ENCODE measurements at places on chromosomes 4 and X. TPM values are rescaled to one million over a fixed set of nuclear protein-coding genes. Genes with fewer than 3 reads are reported as not detected.
A peak's percentile ranks its signal among the peaks of the same experiment; 100 is the strongest.

The F11 gene
- total RNA-seq, result not detected

GRCh38 chr4:145732895-145733880 is 53.2 kb downstream of the C4orf51 start:
- peak; percentile 76 for DNase-seq

GRCh38 chr4:154960476-154960875 is 179.4 kb downstream of the RBM46 start:
- no peak for DNase-seq

The PABPC1L2B gene
- not detected for total RNA-seq

DNA sequence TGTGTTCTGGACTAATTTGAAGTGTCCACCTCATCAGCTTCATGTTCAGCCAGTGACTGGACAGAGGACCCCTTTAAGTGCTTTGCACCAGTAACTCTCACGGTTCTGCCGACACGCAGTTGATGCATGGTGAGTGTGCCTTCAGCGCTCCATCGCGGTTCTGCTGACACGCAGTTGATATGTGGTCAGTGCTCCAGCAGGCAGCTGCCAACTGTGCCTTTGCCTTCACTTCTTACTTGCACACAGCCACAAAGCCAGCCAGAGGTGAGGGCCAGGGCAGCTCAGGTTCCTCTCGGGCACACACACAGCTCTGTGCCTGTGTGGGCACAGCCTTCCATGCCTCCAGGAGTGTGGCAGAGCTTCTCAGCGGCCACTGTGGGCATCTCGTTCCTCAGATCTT is 12.4 kb downstream of the NKX1-1 start:
- DNase-seq, result no peak

DNA sequence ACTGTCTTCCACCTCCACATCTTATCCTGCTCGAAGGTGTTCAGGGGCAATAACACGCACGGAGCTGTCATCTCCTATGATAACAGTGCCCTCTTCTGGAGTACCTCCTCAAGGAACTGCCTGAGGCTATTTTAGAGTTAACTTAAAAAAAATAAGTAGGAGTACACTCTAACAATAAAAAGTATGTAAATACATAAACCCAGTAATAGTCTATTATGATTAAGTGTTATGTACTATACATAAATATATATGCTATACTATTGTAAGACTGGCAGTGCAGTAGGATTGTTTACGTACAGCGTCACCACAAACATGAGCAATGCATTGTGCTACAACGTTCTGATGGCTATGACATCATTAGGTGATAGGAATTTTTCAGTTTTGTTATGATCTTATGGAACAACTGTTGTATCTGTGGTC is 34.5 kb upstream of the TLR2 start:
- peak; percentile 12 for DNase-seq

GRCh38 chr4:16807355-16807754 is 91.1 kb downstream of the LDB2 start:
- no peak for DNase-seq

DNA sequence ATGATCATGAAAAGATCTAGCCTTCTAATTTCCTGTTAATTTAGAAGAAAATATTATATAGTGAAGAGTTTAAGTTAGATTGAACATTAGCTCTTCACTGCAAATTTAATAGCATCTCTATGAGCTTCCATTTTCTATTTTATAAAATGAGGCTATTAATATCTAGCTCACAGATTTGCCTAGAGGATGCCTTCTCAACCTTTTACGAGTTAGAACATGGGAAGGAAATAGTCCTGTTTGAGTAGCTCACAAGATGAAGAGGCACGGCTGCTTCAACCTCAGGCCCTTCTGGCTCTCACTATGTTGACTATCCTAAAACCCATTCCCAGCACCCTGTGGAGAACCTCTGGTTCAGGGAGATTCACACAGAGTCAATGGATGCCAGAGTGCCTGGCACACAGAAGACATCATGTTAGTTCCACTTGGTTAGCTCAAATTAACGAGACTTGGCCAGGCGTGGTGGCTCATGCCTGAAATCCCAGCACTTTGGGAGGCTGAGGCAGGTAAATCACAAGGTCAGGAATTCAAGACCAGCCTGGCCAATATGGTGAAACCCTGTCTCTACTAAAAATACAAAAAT is 97.9 kb upstream of the GUCY1A1 start:
- DNase-seq, result no peak

All from NCI-H460 (cell line).